ENCODE measurements at places on chromosomes 7 and 10.

GRCh38 chr7:34652809-34653208 lies 5.2 kb upstream of the NPSR1 start:
- no peak for DNase-seq

DNA sequence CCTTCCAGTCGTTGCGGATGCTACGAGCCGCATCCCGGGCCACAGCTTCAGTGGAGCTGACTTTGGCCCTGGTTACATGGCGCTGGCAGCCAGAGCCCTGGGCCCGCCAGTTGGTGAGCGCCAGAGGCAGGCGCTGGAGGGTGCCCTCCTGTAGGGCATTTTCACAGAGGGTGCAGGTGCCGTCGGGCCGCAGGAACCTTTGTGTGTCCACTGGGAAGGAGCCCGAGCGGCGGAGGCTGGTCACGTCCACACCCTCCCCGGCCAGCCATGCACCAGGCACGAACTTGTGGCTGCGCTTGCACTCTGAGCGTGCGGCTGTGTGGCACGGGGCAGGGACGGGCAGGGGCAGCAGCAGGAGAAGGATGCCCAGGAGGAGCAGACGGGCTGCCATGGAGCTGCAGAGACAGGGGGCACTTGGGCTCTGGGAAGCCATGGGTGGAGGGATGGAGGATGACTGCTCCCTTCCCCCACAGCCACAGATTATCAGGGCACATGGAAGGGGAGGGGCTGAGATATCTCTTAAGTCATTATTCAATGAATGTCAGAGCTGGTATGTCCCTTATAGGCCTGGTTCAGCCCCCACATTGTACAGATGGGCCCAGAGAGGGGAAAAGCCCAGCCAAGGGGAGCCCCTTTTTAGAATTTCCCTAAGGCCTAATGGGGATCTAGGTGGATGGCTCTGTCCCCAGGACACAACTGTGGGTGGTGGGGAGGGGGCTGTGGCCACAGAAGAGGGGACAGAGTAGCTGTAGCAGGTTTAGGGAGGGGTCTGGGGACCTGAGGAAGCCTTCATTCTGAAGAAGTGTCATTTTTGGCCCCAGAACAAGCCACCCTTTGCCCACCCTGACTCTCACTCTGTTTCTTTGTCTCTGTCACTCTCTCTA lies 1.8 kb downstream of the PRF1 start:
- DNase-seq: no peak

GRCh38 chr10:103549349-103549685 lies 55.8 kb downstream of the NEURL1 start:
- DNase-seq: no peak

GRCh38 chr10:88934900-88935672 lies 17.5 kb downstream of the ACTA2 start:
- DNase-seq: peak; percentile 47

DNA sequence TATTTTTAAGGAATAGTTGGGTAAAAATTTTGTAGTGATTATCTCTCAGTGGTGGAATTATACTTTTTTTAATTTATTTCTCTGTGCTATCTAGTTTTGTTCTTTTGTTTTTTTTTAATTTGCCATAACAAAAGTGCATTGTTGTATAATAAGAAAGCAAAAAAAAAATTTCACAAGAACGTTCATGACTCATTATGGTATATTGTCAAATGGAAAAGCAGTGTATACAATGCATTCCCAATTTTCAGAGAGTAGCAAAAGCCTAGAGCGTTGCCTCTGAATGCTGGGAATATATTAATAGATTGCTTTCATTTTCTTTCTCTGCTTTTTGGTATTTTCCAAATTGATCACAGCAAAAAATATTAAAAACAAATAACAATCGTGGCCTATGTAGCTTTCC lies 46.3 kb upstream of the GPAM start:
- DNase-seq: no peak

DNA sequence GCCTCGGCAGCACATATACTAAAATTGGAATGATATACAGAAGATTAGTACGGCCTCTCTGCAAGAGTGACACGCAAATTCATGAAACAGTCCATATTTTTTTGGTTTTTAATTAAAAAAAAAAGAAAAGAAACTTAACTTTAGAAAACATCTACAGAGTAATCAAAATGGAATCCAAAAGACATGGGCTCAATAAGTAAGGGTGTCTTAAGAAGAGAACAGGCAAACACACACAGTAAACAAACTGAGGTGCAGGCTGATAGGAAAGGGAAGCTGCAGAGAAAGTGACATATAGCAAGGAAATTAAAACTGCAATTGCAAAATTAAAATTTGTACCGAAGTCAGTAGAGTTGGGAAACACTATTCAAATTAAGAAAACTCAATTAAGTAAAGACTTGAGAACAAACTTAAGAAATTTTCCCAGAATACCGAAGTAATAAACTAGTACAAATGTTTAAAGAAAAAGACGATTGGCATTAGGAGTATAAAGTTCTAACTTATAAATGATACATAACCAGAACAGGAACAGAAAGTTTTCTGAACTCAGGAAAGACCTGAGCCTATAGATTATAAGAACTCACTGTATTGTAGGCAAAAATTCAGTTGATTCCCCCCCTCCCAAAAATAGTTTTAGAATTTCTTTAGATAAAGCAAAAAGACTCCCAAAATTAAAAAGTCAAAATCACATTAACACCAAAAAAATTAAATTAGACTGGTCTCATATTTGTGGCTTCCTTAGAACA lies 16.3 kb downstream of the MTPN start:
- DNase-seq: no peak

Measured in stimulated activated CD8-positive, alpha-beta memory T cell treated with anti-CD3 and anti-CD28 coated beads, Interleukin-4, amount 100 ng/mL, for 1 hour (primary cell).